ENCODE measurements at places on chromosomes 16 and 17.

DNA sequence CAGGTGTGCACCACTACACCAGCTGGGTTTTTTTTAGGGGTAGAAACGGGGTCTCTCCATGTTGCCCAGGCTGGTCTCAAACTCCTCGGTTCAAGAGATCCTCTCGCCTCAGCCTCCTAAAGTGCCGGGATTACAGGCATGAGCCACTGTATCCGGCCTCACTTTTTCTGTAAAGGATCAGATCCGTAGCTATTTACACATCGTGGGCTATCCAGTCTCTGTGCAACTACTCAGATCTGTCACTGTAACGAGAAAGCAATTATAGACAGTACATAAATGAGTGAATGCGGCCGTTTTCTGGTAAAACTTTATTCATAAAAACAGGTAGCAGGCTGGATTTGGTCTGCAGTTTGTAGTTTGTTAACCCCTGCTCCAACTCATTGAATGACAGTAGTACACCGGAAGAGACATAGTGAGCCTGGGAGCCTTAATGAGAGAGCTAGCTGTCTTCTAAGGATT, 44.5 kb downstream of the VMP1 start:
- DNase-seq = no peak

GRCh38 chr16:13803974-13804373, 116.0 kb upstream of the ERCC4 start:
- no peak for DNase-seq

DNA sequence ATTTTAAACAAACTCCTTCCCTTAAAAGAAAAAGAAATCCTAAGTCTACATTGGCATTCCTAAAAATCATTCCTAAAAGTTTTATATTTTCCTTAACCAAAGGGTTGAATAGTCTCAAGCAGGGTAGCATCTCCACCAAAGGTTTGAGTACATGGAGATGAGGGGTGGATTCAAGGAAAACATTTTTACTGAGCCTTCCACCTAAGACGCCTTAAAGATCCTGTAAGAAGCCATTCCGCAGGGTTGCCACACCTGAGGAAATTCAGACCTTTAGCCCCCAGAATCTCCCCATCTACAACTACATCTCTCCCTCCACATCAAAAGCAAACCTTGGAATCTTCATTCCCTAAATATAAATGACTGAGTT, 7.7 kb upstream of the AKTIP start:
- no peak for DNase-seq

- no peak for DNase-seq
Measured at GRCh38 chr17:30005709-30006320, 64.4 kb downstream of the EFCAB5 start.

GRCh38 chr17:64007838-64008282, 9.7 kb downstream of the PRR29 start:
- no peak for DNase-seq

Measured in NCI-H187 (cell line).